ENCODE measurements at places on chromosomes 2 and 18.
A peak's percentile ranks its signal among the peaks of the same experiment; 100 is the strongest.

DNA sequence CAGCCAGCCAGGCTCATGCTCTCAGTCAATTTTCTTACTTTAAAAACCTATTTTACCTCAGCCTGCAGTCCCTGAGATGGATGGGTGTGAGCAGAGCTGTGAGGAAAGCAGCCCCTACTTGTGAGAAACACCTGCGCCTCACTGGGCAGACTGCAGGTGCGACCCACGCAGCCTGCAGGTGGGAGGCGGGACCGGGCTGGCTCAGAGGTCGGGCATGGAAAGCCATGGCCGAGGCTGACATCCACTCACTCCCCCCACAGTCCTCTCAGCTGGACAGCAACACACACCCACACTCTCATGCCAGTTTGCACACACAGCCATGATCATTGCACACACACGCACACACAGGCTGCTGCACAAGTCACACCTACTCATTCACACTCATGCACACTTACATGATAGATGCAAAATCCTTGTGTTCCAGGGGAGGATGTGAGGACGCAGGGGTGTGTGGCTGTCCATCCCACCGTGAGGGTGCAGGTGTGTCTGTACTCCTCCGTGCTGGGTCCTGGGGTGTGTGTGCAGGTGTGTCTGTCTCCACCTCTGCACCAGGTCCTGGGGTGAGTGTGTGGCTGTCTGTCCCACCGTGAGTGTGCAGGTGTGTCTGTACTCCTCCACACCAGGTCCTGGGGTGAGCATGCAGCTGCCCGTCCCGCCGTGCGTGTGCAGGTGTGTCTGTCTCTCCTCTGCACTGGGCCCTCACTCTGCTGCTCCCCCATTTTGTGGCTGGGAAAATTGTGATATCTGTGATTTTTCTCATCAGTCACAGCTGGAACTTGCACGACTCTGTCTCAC lies 166.5 kb downstream of the RTP5 start:
- DNase-seq: no peak

GRCh38 chr2:125679903-125680302 lies 976.1 kb upstream of the GYPC start:
- DNase-seq: no peak

GRCh38 chr18:59466980-59467379 lies 107.9 kb upstream of the LMAN1 start:
- no peak for DNase-seq

- no peak for DNase-seq
Measured at GRCh38 chr18:62863579-62864001, 148.2 kb downstream of the PHLPP1 start.

DNA sequence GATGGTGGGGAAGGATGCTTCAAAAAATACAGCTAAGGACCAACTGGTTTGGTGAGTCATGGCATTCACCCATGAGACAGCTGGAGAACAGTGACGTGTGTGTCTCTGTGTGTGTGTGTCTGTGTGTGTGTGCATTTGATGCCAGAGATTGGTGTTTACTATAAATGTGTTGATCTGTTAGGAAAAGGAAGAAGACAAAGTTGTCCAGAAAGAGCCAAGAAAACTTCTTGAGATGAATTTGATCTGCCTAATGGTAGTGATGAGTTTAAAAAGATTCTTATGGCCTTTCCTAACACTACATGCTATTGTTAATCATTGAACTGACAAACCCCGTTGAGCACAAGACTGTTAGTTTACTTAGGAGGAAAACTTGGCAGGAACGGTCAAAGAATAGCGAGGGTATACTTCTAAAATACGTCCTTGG lies 36.4 kb upstream of the IL1R1 start:
- no peak for DNase-seq

GRCh38 chr18:47747260-47747795 lies 183.1 kb downstream of the SMAD2 start:
- DNase-seq: no peak

GRCh38 chr2:199895406-199895805 lies 15.7 kb upstream of the C2orf69 start:
- no peak for DNase-seq

GRCh38 chr2:166516712-166517303 lies 22.8 kb upstream of the SCN7A start:
- DNase-seq: no peak

DNA sequence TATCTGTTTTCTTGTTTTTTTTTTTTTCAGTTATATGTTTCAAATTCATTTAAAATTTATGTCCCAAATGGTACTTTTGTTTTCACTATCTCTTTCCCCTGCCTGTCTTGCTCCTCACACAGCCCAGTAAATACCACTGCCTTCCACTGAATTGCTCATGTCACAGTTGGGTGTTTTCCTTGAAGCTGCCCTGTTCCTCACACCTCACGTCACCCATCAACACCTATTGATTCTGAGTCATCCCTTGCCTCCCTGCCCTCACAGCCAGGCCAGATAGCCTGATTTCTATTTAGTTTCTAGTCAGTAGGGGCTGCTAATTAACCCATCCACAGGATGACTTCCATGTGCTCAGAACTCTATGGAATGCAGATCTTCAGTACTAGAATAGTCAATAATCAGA lies 25.3 kb downstream of the FSHR start:
- no peak for DNase-seq

- DNase-seq: no peak
Measured at GRCh38 chr2:222942977-222943376, 82.1 kb downstream of the ACSL3 start.

GRCh38 chr2:125160947-125161346 lies 1135.9 kb downstream of the CNTNAP5 start:
- DNase-seq: no peak

DNA sequence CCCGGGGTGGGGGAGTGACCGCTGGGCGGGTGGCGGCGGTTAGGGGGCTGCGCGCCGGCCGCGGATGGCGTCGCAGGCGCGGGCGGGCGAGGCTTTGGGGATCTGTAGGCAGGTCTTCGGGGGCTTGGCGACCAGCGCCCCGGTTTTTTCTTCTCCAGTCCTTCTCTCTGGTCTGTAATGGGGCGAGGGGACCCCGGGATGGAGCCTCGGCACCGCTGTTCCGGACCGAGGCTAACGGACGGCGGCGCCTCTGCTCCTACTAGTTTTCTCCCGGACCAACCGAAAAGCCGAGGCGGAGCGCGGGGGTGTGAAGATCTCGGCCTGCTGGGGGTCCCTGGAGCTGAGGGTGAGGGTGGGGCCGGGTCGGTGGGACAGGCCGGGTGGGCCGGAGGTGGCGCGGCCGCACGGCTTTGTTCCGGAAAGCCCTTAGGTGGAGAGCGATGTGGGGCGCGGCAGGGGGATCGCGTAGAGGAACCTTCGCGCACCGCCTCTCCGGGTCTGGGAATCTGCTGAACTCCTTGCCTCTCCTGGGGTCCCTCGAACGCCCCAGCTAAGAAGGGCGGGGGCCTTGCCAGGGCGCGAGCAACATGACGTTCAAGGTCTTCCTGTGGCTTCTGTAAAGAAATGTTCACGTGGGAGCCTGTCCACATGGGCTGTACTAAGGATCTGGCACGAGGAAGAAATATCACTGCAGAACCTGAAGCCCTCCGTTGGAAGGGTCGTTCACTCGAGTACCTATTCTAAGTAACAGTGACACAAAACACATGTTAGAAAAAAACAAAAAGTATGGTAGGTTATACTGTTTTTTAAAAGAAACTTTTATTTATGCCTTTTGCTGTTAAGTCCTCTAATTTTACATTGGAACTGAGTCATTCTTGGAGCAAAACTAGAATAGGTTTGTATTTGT lies 861 bp downstream of the SLC39A10 start:
- DNase-seq: peak; percentile 82

DNA sequence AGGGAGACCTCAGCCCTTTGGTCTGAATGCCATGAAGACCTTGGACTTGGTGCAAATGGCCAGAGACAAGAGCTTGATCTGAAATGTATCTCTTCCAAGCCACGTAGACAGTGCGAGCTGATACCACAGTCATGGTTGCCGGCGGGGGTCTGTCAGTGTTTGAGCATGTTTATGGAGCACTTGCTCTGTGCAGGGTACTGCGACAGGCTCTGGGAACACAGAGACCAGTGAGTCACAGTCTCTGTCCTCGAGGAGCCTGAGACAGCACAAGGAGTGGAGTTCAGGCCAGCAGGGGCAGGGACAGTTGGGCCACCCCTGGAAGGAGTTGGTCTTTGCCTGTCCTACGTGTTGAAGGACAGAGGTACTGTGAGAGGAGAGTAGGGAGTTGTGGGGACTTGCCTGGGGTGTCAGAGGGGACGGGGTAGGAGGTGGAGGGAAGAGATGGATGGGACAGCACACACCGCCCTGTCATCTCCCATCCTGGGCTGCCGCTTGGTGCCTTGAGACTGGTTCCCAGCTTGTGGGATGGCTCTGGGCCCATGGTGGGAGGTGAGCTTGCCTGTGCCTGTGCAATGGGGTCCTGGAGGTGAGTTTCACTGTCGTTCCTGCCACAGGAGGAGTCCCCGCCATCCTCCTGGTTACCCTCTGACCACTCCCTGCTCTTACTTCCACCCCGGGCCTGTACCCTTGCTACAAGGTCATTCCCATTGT lies 39.5 kb downstream of the ATP6V1C2 start:
- DNase-seq: no peak

DNA sequence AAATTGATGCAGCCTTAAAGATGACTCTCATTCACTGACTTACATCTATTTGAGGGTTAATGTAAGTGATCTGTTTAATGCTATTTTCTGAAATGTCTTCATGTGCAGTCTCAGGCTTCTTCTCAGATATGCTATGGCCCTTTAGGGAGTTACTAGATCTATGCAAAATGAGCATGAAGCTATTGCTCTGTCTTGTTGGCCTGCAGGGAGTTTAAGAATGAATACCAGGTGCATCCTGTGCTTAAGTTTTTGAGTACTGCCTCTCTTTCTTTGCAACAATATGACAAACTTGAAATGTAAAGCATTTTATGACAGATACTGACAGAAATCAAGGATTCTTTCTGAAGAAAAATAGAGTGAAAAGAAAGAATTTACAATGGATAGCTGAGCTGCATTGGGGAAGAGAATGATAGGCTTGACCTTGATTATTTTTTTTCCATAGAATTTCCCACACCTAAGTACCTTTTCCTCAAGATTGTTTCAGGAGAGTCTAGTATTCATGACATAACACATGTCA lies 1058.3 kb upstream of the TMEFF2 start:
- no peak for DNase-seq

GRCh38 chr2:68935471-68935870 lies 17.2 kb downstream of the GKN2 start:
- no peak for DNase-seq

DNA sequence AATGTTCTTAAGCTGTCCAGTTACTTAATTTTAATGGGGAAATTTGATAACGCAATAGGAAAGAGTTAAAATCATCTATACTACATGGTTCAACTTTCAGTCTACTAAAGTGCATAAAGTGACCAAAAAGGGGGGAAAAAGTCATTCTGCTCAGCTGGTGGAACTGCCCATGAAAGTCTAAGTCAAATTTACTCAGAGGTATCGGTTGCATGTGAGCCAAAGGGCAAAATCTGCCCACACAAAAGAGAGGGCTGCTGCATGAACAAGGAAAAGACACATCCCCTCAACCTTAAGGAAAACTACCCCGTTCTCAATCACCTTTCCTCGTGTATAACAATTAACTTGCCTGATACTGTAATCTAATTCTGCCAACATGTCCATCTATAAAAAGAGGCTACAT lies 126.1 kb downstream of the TCF4 start:
- no peak for DNase-seq

DNA sequence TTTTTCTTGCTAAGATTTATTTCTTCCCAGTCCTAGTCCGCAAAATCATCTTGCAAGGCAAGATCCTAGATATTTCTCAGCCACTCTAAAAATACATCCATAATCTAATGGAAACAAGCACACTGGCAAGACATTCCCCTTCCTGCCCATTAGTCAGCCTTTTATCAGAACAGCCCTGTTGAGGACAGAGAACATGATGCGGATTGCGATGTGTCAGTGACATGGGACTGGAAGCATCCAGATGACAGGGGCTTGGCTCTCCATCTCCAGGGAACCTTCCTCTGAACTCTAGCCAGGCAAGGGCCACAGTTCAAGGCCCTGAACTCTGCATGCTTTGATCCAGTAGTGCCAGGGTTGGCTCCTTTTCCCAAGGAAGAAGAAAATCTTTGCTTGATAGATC lies 70.0 kb downstream of the VSNL1 start:
- DNase-seq: no peak

DNA sequence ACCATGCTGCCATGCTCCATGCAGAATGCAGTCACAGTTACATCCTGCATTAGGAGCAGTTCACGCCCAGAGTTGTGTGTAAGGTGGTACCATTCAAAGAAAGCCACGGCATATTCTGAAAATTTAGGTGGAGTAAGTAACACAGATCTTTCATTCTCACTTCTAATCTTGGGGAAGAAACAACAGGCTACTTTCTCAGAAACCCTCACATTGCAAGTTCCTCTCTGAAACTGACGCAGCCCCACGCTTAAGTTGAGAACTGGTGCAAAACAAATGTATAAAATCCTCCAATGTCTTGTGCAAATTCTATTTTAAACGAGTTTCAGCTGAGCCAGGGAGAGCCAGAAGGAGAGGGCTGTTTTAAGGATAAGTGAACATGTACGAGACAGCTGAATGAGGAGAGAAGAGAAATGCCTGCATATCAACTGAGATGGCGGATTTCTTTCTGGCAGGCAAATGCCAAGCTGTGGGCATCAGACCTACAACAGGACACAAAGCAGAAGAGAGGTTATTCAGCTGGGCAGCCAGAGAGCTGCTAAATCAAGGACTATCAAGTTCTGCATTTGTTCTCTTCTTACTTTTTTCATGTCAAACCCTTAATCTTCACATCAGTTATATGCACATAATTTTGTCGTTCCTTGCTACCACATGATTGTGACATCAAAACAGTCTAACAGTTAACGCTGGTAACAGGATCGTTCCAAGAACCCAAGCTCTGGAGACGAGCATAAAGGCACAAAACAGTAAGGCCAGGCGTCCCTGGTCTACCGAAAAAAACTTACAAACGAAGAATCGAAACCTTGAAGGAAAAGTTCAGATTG lies 6.4 kb downstream of the ARL4C start:
- peak; percentile 51 for DNase-seq

- DNase-seq: no peak
Measured at GRCh38 chr2:26556309-26557243, 78.7 kb upstream of the OTOF start.

- no peak for DNase-seq
Measured at GRCh38 chr2:160582490-160583145, 89.0 kb upstream of the RBMS1 start.
